Prostate gland (tissue), 2 donors: ENCODE measurements at places on chromosomes 1 and 21. TPM values are rescaled to one million over a fixed set of nuclear protein-coding genes. Genes with fewer than 3 reads are reported as not detected.

GRCh38 chr1:32192220-32192948, 8.0 kb upstream of the CCDC28B start:
- H3K36me3 ChIP-seq, result peaks cover 28% of the 10 kb centered on the region
- no peak overlapping the region for H3K27ac ChIP-seq
- no peak for DNase-seq
- H3K4me1 ChIP-seq, result no peaks in the 10 kb centered on the region
- no peaks in the 10 kb centered on the region for H3K27me3 ChIP-seq
- no peak overlapping the region for H3K4me3 ChIP-seq

GRCh38 chr1:201017828-201018163, 5.7 kb downstream of the KIF21B start:
- H3K4me1 ChIP-seq, result peaks cover 2% of the 10 kb centered on the region
- H3K36me3 ChIP-seq, result no peaks in the 10 kb centered on the region
- H3K4me3 ChIP-seq, result no peak overlapping the region
- no peaks in the 10 kb centered on the region for H3K27me3 ChIP-seq
- H3K27ac ChIP-seq, result no peak overlapping the region

The TNFRSF1B gene
- 10.9 TPM for total RNA-seq

DNA sequence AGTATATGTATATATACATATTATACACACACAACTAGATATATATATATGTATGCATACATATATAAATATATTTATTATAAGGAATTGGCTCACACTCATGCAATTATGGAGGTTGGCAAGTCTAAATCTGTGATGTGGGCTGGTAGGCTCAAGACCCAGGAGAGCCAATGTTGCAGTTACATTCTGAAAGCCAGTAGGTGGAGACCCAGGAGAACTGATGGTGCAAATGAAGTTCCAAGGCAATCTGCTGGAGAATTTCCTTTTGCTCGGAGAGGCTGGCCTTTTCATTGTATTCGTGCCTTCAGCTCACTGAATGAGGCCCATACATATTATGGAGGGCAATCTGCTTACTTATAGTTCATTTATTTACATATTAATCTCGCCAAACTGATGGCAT, 9.4 kb downstream of the IVL start:
- no peak for DNase-seq
- H3K4me1 ChIP-seq, result no peaks in the 10 kb centered on the region
- no peak overlapping the region for H3K27ac ChIP-seq
- no peaks in the 10 kb centered on the region for H3K36me3 ChIP-seq

The WNT3A gene
- total RNA-seq, result 2.4 TPM

The GJC2 gene
- total RNA-seq, result 4.1 TPM

GRCh38 chr1:82032068-82032467, 231.3 kb downstream of the ADGRL2 start:
- H3K27me3 ChIP-seq, result no peaks in the 10 kb centered on the region
- no peak overlapping the region for H3K27ac ChIP-seq
- no peak overlapping the region for H3K4me3 ChIP-seq
- no peak for DNase-seq
- H3K36me3 ChIP-seq, result no peaks in the 10 kb centered on the region

The NAXE gene
- 118 TPM for total RNA-seq

DNA sequence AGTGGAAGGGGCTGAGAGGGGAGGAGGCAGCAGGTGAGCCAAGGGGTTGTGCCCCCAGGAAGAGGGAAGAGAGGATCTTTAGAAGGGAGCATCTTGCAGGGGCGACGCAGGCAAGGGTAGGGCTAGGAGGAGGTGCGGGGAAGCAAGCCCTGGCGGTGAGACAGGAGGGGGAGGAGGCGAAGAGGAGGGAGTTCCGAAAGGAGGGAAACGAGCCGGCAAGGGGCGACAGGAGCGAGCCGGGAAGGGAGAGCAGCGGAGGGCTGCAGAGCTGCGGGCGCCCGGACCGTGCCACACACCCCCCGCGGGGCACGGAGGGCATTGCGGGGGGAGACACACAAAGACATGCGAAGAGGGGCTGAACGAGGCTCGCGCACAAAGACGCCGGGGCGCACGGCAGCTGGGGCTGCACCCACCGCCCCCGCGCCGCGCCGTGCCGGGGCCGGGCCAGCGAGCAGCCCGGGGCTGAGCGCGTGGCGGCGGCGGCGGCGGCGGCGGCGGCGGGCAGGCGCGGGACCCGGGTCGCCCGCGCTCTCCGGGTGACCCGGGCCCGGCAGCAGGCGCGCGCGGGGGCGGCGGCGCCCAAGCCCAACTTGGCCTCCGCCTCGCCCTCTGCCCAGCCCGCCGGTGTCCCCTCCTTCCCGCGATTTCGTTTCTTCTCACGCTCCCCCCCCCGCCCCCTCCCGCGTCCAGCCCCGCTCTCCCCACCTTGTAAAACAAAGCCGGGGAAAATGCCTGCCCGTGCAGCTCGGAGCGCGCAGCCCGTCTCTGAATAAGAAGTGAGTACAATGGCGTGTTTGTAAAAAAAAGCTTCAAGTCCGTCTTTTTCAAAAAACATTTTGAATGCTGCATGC, at the start of gene KCNK2:
KCNK2 (plus strand) TSS at position 206 of the 851 bp plus-strand sequence. CDS start 649 bp downstream, outside the sequence.
- H3K4me1 ChIP-seq, result no peaks in the 10 kb centered on the region
- H3K27me3 ChIP-seq, result peaks cover 10% of the 10 kb centered on the region
- no peaks in the 10 kb centered on the region for H3K36me3 ChIP-seq

The ESPN gene
- total RNA-seq, result 257 TPM

GRCh38 chr1:161171191-161171590, 5.0 kb downstream of the PPOX start:
- no peak overlapping the region for H3K27ac ChIP-seq
- peaks cover 17% of the 10 kb centered on the region for H3K36me3 ChIP-seq
- no peaks in the 10 kb centered on the region for H3K27me3 ChIP-seq

The SPATA17 gene
- total RNA-seq, result 0.96 TPM

DNA sequence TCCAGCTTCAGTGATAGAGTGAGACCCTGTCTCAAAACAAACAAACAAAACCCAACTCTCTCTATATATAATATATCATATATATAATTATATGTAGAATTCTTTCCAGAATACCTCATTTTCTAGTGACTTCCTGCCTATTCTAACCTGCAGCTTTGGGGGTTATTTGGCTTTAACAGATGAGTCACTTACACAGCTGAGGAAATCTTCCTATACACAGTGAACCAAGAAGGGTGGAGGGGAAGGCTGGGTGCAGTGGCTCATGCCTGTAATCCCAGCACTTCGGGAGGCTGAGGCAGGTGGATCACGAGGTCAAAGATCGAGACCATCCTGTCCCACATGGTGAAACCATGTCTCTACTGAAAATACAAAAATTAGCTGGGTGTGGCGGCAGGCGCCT, 9.2 kb downstream of the RAB29 start:
- no peak overlapping the region for H3K27ac ChIP-seq
- no peaks in the 10 kb centered on the region for H3K36me3 ChIP-seq
- H3K4me3 ChIP-seq, result no peak overlapping the region
- H3K4me1 ChIP-seq, result no peaks in the 10 kb centered on the region

DNA sequence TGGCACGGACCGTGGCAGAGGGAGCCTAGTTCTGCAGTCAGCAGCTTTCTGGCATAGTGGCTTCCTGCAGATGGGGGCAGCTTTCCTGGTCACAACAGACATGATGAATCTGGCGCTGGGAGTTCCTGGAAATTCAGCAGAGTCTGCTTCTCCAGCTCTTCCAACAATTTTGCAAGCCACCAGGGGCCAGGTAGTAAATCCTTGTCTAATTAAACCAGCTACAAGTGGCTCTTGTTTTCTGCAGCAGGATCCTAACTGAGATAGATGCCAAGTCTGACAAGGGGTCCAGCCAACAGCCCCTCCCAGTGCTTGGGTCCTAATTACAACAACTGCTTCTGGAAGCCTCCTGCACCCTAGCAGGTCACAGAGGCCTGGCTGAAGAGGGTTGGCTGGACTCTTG, 35.8 kb downstream of the TRIM62 start:
- no peaks in the 10 kb centered on the region for H3K36me3 ChIP-seq
- H3K27ac ChIP-seq, result no peak overlapping the region
- no peak for DNase-seq
- no peak overlapping the region for H3K4me3 ChIP-seq
- H3K4me1 ChIP-seq, result peaks cover 10% of the 10 kb centered on the region

The SAMSN1 gene
- 1.1 TPM for total RNA-seq

DNA sequence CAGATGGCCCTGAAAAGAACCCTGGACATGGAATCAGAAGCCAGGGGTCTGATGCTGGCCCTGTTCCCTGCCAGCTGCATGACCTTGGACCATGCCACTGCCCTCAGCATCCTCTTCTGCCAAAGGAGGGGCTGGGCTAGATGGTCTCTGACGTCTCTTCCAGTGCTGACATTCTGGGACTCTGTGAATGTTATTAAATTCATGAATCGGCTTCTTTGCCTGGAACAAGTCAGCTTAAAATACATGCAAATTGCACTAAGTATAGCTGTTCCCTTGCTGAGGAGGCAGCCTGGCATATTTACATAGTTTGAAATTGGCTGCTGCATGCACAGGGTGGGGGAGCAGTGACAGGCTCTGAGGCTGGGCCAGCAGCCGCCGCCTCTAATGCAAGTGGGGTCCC, 23.8 kb downstream of the KCNA2 start:
- H3K4me3 ChIP-seq, result no peak overlapping the region
- no peak overlapping the region for H3K27ac ChIP-seq
- H3K36me3 ChIP-seq, result no peaks in the 10 kb centered on the region
- DNase-seq, result no peak
- H3K27me3 ChIP-seq, result no peaks in the 10 kb centered on the region

GRCh38 chr1:225479996-225480720, 52.3 kb upstream of the LBR start:
- H3K27ac ChIP-seq, result no peak overlapping the region
- no peaks in the 10 kb centered on the region for H3K27me3 ChIP-seq
- H3K36me3 ChIP-seq, result no peaks in the 10 kb centered on the region
- no peak for DNase-seq

The OSCP1 gene
- 16.7 TPM for total RNA-seq

The TNFSF4 gene
- 14.7 TPM for total RNA-seq

The HSF2BP gene
- 3.2 TPM for total RNA-seq

The S100A7A gene
- not detected for total RNA-seq

The S1PR1 gene
- 24.2 TPM for total RNA-seq

The JTB gene
- total RNA-seq, result 234 TPM

DNA sequence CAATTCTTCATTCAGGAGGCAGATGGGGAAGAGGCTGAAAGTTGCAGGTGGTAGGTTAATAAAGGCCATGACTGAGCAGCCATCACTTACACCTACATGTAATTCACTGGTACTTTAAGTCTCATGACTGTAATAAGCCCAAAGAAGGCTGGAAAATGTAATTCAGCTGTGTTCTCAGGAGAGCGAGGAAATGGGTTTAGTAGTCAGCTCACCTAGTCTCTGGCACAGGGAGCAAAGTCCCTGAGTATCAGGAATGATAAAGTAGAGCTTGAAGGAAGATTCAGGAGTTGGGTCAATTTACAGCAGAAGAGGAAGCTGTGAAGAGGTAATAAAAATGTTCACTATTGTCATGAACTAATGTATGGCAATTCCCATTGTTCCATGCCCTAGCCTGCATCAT, 393.4 kb upstream of the KAZN start:
- no peaks in the 10 kb centered on the region for H3K36me3 ChIP-seq
- DNase-seq, result no peak
- H3K27ac ChIP-seq, result no peak overlapping the region
- H3K4me3 ChIP-seq, result no peak overlapping the region

DNA sequence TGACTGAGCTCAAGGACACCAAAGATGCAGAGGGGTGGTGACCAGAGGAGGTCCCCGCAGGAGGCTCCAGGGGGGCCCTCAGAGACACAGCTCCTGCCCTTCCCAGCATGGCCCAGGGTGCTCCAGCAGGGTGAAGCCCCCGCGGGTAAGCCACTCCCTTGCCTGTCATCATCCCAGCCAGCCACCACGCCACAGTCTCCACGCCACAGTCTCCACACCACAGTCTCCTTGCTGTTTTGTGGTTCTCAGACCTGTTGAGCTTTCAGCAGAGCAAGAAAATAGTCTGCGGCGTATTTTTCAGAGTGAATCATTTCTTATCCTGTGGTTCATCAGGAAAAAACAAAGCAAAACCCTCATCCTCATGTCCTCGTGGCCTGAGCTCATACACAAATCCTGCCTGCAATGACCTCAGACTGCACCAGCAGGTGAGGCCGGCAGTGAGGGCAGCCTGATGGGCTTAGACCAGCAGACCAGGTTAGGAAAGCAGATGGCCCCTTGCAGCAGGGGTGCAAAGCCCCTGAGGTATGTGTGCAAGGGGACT, 25.7 kb upstream of the ABCG1 start:
- no peaks in the 10 kb centered on the region for H3K36me3 ChIP-seq
- DNase-seq, result no peak
- no peak overlapping the region for H3K4me3 ChIP-seq
- no peak overlapping the region for H3K27ac ChIP-seq

- no peak overlapping the region for H3K27ac ChIP-seq
- H3K4me1 ChIP-seq, result no peaks in the 10 kb centered on the region
- no peaks in the 10 kb centered on the region for H3K27me3 ChIP-seq
- no peak overlapping the region for H3K4me3 ChIP-seq
- H3K36me3 ChIP-seq, result no peaks in the 10 kb centered on the region
These were observed 272.6 kb downstream of the S1PR1 start for GRCh38 chr1:101509370-101509769.

The HDGF gene
- 124 TPM for total RNA-seq

GRCh38 chr1:236535662-236536161, 11.9 kb downstream of the LGALS8 start:
- H3K36me3 ChIP-seq, result no peaks in the 10 kb centered on the region
- no peaks in the 10 kb centered on the region for H3K27me3 ChIP-seq
- DNase-seq, result no peak
- H3K4me1 ChIP-seq, result no peaks in the 10 kb centered on the region
- H3K27ac ChIP-seq, result no peak overlapping the region

DNA sequence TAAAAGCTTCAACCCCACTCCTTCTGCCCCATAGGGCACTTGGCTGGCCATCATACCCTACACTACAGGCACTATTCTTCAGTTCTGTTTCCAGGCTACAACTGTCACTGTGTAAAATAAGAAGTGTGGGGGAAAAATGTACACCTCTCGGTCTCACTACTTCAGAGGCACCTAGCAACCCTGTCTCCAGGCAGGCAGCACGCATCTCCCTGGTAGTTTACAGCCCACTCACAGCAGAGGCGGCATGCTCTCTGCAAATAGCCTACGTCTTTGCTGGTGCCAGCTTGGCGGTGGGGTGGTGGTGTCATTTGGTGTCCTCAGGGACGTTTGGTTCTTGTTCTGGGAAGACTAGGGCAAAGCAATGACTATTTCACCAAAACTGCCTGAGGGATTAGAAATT, 48.2 kb upstream of the BTG3 start:
- no peaks in the 10 kb centered on the region for H3K36me3 ChIP-seq
- no peak overlapping the region for H3K27ac ChIP-seq
- no peak for DNase-seq
- no peaks in the 10 kb centered on the region for H3K27me3 ChIP-seq
- no peaks in the 10 kb centered on the region for H3K4me1 ChIP-seq

The STPG1 gene
- total RNA-seq, result 9.8 TPM

DNA sequence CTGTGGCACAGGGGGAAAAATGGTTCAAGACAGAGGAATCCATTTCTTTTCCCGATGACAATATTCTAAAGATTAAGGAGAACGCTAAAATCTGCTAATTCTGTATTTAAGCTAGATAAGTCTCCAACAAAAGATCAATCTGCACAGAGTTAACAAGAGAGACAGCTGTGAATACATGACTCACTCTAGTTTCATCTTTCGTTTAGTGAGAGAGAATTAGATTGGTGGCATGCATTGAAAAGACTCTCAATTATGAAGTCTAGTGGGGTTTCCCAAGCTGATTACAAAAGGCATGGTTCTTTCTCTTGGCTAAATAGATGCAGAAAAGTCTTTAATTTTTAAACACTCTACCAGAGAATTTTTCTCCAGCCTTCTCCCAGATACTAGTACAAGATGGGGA, 34.4 kb downstream of the CAPN9 start:
- no peaks in the 10 kb centered on the region for H3K36me3 ChIP-seq
- H3K4me1 ChIP-seq, result no peaks in the 10 kb centered on the region
- no peaks in the 10 kb centered on the region for H3K27me3 ChIP-seq
- no peak overlapping the region for H3K27ac ChIP-seq
- no peak overlapping the region for H3K4me3 ChIP-seq
